ENCODE measurements at places on chromosomes 11 and 22.

DNA sequence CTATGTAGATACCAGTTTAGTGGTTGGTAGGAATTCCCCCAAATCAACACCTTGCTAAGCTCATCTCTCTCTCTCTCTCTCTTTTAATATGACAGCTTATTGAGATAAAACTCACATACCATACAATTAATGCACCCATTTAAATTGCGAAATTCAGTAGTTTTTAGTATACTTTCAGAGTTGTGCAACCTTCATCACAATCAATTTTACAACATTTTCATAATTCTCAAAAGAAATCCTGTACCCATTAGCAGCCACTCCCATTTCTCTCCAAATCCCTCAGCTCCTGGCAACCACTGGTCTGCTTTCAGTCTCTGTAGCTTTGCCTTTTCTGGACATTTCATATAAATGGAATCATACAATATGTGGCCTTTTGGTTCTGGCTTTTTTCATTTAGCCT, 13.3 kb downstream of the NNMT start:
- no peak for DNase-seq

DNA sequence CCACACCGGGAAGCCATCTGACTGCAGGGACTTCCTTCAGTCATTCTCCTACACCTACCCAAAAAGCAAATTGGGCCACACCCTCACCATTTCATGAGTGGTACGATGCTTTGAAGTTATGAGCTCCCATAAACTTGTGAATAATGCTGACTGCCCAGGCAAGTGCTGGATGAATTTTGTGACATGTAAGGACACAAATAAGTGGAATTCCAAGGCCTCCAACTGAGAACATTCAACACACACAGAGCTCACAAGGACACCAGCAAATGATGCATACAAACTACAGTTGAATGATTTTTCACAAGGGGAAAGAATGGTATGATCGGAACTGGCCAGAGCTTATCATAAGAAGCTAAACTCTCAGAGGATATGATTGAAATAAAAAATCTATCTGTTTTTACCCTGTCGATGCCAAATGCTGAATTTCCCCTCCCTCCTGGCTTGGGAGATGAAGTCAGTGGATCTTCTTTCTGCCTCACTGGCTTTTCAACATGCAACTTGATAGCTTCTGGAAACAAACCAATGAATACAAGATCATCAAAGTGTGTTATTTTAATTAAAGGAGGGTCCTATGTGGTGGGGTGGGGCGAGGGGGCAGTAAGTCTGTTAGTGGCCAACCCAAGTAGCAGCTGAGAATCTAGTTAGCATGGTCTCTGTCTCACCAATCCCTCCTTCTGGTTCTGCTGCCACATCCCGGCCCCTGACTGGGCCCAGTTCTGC, 123.8 kb downstream of the WT1 start:
- DNase-seq, result no peak

DNA sequence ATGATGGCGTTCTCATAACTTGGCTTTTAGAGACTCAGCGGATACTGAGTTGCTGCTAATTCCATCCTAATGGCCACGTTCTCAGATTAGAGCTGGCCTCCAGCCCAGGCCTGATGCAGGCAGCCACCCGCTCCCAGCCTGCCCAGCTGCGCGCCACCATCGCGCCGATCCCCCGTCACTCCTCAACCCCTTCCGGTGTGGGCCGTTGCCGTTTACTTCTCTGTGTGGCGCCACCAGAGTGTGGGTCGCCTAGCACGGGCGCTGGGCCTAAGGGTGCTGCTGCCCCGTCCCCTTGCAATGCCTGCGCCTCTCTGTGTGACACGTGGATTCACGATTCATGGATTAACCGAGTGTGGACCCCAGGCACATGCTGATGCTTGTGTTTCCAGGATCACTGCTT, 1116.0 kb downstream of the BRD1 start:
- no peak for DNase-seq

- DNase-seq, result no peak
Observed at GRCh38 chr11:76857781-76858410, 2.8 kb upstream of the ACER3 start.

- no peak for DNase-seq
Observed at GRCh38 chr11:64448599-64449380, 89.8 kb downstream of the RPS6KA4 start.

Data from non-pigmented ciliary epithelial cell (primary cell).